ENCODE measurements at places on chromosomes 1 and 21. TPM values are rescaled to one million over a fixed set of nuclear protein-coding genes. Genes with fewer than 3 reads are reported as not detected.

ADORA3 gene
- total RNA-seq, result not detected

CCDC27 gene
- total RNA-seq, result not detected

FCRL6 gene
- 13.2 TPM for total RNA-seq

LRRN2 gene
- total RNA-seq, result 0.70 TPM

ILDR2 gene
- 1.7 TPM for total RNA-seq

SPATA21 gene
- total RNA-seq, result not detected

MOB3C gene
- 15.0 TPM for total RNA-seq

TRIM58 gene
- not detected for total RNA-seq

SLC6A9 gene
- total RNA-seq, result 8.8 TPM

ETNK2 gene
- total RNA-seq, result 9.7 TPM

SLFNL1 gene
- total RNA-seq, result not detected

NEXN gene
- 8.0 TPM for total RNA-seq

PDE9A gene
- total RNA-seq, result 448 TPM

C1orf116 gene
- total RNA-seq, result 53.9 TPM

CYP4Z1 gene
- not detected for total RNA-seq

DNA sequence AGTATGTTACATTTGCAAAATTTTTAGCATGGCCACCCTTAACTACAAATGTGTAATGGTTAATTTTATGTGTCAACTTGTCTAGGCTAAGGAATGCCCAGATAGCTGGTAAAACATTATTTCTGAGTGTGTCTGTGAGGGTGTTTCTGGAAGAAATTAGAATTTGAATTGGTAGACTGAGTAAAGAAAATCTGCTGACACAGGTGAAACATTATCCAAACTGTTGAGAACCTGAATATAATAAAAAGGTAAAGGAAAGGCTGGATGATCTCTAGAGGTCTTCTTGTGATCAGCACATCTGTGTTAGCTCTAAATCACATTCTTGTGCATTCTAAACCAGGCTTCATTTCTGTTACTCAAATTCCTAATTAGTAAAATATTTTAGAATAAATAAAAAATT is 100.8 kb downstream of the UCHL5 start:
- no peak for DNase-seq

DNA sequence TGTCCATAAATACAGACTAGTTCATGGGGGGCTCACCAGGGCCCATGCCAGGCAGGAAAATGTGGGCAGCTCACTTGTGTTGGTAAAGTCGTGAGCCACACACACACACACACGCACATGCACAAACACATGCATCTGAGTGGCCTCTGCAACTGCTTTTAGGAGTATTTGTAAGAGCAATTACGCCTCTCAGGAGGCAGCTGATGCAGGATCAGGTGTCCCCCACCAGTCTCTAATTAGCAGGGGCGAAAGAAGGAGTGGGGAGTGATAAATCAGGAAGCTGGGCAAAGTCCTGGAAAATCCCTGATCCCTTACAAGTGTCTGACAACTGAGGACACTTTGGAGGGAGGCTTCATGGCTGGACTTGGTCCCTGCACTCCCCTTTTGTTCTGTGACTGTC is 5.7 kb upstream of the IVL start:
- DNase-seq, result no peak

DNA sequence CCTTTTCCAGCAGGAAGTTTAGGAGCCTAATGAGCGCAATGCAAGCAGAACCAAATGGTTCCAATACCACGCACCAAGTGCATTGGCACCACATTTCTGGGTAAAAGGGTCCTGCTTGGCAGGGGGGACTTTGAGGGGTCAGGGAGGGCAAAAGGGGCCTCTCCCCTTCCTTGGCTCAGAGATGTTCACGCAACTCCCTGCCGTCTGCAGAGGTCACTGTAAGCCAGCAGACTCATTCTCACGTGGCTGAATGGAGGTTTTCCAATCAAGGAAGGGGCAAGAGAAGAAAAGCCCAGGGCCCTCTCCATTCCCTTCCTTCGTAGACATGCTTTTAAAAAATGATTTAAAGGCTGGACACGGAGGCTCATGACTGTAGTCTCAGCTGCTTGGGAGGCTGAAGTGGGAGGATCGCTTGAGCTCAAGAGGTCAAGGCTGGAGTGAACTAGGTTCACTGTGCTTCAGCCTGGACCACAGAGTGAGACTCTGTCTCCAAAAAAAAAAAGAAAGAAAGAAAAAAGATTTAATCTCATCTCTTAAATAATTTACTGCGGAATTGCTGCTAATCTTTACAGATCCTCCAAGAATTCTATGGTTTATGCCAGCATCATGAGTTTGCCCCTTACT is 80.3 kb downstream of the RUNX3 start:
- no peak for DNase-seq

- no peak for DNase-seq
Measured at GRCh38 chr1:154342132-154342531, 16.8 kb downstream of the ATP8B2 start.

- no peak for DNase-seq
Measured at GRCh38 chr1:149942207-149942606, 5.5 kb upstream of the MTMR11 start.

DNA sequence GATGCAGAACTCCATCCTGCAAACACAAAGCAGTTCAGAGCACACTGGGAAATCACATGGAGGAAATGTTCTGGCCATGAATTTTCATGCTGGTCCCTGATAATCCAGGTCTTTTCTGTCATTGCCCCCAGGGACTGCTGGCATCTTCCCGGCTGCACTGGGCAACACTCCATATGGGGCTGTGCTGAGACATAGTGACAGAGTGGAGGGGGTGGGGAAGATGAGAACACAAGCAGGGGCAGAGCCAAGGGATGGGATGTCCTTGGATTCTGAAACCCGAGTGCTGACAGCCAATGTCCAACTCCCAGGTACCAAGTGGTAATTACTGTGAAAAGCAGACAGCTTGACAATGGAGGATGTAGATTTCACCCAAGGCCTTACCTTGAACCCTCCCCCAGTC is 185.7 kb downstream of the HIVEP3 start:
- DNase-seq, result no peak

- no peak for DNase-seq
Measured at GRCh38 chr1:211014275-211014674, 119.7 kb downstream of the KCNH1 start.

GRCh38 chr1:207892764-207893163 is 18.2 kb downstream of the CD34 start:
- DNase-seq, result no peak

DNA sequence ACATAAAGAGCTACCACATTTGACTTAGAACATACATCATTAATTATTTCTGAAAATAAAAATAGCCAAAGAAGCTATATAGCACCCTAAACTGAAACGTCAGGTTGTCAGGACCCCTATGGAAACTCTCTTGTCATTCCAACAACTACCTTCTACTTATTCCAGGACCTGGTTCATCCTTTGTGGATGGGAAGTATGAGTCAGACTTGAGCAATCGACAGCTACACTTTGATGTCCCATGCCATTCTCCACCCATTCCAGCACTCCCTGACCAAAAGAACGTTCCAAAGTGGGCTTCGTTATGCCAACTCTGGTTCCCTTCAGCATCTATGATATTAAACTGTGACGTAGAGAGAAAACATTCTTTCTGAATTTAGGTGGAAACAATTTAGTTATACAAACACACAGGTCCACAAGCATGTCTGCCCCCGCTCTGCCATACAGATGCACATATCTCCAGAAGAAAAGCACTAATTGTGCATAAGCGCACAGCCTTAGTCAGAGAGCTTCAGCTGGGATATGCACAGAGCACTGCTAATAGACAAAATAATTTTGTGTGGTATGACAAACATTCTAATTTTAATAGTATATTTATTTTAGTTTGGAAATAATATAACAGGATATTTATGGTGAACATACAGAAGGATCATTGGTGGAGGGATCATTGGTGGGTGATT is 723.1 kb upstream of the B3GALT2 start:
- no peak for DNase-seq

- DNase-seq, result no peak
Measured at GRCh38 chr1:24443241-24443656, 27.6 kb downstream of the NIPAL3 start.

- DNase-seq, result no peak
Measured at GRCh38 chr1:246772686-246773085, 48.5 kb downstream of the SCCPDH start.

GRCh38 chr1:220274251-220274855 is 2.1 kb upstream of the RAB3GAP2 start:
- DNase-seq, result no peak

- no peak for DNase-seq
Measured at GRCh38 chr1:100988121-100988520, 37.5 kb downstream of the DPH5 start.

- DNase-seq, result no peak
Measured at GRCh38 chr21:15252431-15252830, 187.6 kb upstream of the NRIP1 start.

DNA sequence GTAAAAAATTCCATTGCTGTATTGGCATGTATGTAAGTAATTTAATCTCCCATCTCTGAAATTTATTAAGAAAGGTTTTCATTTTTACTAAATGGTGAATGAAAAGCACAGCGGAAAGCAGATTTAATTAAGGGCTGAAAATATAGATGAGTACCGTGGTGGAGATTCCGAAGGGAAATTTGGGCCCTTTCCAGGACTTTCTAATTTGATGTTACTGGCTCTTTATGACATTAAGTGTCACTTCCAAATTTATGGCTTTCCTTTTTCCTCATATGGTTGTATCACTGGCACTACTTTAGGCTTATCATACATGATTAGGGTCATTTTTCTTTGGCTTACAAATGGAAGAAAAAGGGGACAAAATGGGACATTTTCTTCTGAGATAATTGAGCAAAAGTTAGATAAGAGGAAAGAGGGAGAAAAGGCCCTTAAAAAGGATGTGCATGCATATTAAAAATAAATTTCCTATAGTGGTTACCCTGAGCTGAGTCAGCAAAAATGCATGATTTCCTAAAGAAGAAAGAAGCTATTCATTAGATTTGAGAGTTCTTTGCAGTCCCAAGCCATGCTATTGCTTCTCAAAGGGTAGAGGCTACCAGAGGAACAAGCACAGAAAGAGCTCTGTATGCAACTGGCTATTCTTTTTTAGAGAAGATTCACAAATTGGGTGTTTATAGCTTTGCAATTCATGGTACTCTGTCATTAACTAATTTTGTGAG is 74.9 kb upstream of the CNIH3 start:
- no peak for DNase-seq

DNA sequence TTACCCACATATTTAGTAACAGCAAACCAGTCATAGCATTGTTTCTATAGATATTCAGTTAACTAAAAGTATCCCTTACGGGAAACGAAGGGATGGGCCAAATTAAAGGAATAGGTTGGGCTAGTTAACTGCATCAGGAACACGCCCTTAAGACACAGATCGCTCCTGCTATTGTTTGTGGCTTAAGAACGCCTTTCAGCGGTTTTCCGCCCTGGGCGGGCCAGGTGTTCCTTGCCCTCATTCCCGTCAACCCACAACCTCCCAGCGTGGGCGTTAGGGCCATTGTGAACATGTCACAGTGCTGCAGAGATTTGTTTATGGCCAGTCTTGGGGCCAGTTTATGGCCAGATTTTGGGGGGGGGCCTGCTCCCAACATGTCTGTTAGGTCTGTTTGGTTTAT is 14.7 kb downstream of the TNFRSF18 start:
- DNase-seq, result peak; percentile 19

- DNase-seq, result no peak
Measured at GRCh38 chr1:24958766-24959622, 28.9 kb upstream of the RUNX3 start.

All from Peyer's patch (tissue), 4 donors.